Effector CD8-positive, alpha-beta T cell (primary cell): ENCODE measurements at places on chromosomes 5 and 9.

- DNase-seq: no peak
Measured at GRCh38 chr5:58671155-58671554, 88.3 kb downstream of the RAB3C start.

GRCh38 chr9:70586476-70586875 is 172.0 kb upstream of the KLF9 start:
- DNase-seq: no peak

DNA sequence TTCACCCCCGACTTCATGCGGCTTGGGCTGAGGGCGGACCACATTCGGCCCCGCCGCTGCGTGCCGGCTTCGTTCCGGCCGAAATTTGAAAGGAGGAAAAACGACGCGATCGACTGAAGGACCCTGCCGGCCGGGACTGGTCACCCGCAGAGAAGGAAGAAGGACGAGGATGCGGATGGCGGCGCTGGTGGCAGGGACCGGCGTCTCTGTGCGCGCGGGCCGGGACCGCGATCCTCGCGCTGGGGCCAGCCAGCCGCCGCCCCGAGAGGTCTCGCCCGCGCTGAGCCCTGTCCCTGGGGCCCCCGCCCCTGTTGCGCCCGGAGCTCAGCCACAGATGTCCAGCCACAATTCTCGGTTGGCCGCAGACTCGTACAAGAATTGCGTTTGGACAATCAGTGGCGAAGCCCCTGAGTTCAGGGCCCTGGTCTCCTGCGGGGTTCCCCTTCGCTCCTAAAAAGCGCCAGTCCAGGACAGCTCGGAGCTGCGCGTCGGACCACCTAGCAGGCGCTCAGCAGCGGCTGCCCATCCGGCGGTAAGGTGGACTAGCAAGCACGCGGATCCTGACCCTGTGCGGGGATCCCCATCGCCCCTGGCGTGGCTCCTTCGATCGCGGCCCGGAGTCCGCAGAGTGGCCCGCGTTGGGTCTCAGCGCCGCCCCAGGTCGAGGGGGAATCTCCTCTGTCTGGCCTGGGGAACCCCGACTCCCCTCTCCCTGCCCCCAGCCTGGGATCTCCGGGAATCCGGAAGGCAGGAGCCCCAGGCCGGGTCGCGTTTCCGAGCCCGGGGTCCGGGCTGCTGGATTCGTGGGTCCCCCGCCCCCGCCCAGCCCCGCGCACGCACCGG is 21.3 kb downstream of the URM1 start:
- DNase-seq: no peak

DNA sequence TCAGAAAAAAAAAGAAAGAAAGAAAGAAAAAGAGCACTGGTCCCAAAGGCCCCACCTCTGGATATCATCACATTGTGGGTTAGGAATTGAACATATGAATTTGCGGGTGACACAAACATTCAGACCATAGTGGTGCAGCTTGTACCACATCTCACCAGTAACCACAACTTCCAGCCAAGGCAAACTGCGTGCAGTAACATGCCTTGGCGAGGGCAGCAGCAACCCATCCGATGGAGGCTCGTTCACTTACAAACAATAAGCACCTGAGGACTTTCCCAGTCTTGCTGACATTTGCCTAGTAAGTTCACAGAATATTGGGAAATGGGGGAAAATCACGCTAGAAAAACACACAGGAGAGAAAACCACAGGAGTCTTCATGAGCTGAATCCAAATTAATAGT is 508.1 kb downstream of the ZNF608 start:
- no peak for DNase-seq

GRCh38 chr9:68797116-68797515 is 92.1 kb downstream of the PIP5K1B start:
- no peak for DNase-seq

GRCh38 chr9:75707191-75707590 is 183.3 kb upstream of the PCSK5 start:
- DNase-seq: no peak

DNA sequence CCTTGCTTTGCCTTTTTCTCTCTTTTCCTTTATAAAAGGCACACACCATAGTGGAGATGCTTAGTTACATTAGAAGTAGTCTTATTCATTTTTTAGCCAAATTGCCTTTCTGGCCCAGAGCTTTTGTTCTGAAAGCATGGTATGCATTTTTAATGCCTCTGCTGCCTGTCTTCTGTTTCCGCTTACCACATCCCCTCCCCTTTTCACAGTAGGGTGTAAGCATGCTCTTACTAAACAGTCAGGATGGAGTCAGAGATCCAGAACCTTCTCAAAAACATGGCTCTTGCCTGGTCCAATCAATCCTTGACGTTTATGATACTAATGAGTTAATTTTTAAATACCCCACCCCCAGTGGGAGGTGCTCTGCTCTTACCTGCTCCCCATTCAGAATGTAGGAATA is 22.5 kb downstream of the PPP3R2 start:
- no peak for DNase-seq

GRCh38 chr9:7841831-7842230 is 42.3 kb upstream of the DMAC1 start:
- no peak for DNase-seq
